Activated naive CD4-positive, alpha-beta T cell (primary cell): ENCODE measurements at places on chromosomes 16 and 17.
A peak's percentile ranks its signal among the peaks of the same experiment; 100 is the strongest.

DNA sequence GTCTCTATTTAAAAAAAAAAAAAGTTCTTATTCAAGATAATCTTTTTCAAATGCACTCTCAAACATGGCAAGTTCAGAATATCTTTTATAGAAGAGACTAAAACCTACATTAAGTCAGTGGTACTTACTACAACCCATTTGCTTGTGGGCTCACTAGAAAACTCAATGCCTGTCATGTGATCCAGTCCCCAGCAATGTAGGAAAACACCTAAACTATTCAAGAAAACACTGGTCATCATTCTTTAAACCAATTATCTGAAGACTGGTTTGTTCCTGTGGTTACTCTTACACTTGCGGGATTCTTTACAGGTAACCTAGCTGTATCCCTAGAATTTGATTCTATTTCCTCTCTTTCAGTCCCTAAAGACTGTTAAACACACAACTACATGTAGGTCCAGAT is 19.6 kb downstream of the MED13 start:
- DNase-seq, result no peak

DNA sequence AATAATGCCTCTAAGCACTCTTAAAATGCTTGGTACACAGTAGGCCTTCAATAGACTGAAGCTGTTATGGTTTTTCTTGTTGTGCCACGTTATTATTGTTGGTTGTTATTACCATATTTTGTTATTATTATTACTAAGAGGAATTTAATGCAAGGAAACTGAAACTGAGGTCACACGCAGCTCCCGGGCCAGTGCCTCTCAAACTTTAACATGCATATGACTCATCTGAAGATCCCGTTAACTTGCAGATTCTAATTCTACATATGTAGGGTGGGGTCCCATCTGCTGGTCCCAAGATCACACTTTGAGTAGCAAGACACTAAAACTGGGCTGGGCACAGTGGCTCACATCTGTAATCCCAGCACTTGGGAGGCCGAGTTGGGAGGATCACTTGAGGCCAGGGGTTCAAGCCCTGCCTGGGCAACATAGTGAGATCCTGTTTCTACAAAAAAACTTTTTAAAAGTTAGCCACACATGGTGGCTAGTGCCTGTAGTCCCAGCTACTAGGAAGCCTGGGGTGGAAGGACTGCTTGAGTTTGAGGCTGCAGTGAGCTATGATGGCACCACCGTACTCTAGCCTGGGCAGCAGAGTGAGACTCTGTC is 888 bp downstream of the ACSM5 start:
- no peak for DNase-seq

- no peak for DNase-seq
Observed at GRCh38 chr16:30884760-30885159, 9.1 kb downstream of the BCL7C start.

DNA sequence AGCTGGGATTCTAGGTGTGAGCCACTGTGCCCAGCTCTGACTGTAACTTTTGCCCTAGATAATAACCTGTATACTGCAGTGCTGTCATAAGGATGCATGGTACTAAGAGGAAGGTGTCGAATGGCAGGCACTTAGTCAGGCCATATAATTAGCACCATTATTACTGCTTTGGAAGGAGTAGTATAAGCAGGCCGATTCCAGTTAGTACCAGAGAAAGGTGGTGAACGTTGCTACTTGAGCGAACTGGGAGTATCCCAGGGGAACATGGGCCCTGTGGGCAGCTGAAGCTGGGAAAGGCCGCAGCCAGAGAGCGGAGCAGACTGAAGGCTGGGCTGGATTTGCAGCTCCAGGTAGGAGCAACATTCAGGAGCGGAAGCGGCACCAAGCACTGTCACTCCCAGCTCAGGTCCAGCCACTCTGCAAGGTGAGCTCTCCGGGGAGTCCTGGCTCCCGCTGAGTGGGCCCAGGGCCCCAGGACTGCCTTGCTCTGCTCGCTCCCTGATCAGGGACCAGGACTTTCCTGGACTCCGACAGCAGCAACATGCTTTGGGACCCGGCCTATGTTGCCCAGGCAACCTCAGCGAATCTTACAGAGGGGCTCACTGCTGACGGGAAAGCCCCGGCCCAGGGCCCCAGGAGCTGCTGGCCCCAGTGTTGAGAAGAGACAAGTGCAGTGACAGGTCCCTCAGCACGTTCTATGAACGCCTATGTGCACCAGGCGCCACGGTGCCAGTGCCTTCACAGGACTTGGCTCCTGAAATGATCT is 28.6 kb downstream of the C16orf74 start:
- no peak for DNase-seq

DNA sequence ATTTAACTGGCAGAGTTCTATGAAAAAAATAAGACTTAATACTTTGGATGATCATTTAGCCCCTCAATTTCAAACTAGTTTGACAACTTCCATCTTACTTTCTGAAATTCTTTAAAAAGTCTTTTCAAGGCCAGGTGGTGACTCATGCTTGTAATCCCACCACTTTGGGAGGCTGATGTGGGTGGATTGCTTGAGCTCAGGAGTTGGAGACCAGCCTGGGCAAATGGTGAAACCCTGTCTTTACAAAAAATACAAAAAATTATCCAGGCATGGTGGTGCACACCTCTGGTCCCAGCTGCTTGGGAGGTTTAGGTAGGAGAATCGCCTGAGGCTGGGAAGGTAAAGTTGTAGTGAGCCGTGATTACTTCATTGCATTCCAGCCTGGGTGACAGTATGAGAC is 154.4 kb downstream of the TANC2 start:
- no peak for DNase-seq

GRCh38 chr17:49830605-49831004 is 17.3 kb downstream of the TAC4 start:
- DNase-seq, result no peak

DNA sequence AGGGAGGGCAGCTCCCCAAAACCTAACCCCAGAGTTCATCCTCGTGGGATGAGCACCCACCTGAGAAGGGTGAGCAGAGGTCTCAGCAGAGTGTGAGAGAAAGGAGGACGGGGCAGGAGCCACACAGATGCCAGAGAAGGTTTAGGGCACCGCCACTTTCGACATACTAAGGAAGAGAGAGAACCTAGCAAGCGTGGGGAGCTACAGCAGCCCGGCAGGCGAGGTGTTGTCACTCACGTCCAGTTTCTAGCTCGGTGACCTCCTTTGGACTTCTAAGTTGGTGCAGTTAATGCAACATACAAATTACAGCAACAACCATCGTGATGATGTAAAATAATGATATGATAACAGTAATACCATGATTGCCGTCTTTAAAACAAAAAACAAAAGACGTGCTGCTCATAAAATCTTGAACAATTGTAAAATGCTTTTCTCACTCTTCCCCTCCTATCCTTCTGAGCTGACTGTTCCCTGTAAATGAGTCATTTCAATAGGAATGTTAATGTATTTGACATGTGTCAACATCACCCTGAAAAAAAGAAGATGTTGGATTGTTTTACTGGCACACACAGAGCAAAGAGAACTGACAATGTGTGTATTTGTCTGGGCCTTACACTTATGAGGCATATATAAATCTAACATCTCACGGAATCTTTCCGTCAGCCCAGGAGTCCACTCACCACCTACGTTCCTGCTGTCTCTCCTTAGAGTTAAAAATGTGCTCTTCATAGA is 158.2 kb upstream of the MAF start:
- DNase-seq, result no peak

DNA sequence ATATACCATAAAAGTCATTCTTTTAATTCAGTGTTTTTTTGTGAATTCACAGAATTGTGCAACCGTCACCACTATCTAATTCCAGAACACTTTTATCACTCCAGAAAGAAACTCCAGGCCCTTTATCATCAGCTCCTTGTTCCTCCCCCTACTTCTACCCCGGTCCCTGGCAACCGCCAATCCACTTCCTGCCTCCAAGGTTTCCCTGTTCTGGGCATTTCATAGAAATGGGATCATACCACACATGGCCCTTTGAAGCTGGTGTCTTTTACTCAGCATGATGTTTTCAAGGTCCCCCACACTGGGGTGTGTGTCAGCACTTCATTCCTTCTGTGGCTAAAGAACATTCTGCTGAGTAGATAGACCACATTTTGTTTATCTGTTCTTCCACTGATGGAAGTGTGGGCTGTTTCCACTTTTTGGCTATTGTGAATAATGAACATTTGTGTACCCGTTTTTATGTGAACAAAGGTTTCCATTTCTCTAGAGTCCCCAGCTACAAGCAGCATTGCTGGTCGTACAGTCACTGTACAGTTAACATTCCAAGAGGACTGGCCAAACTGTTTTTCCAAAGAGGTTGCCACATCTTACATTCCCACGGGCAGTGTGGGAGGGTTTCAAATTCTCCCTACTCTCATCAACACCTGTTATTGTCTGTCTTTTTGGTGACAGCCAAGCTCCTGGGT is 75.8 kb upstream of the ZNF469 start:
- DNase-seq, result no peak

DNA sequence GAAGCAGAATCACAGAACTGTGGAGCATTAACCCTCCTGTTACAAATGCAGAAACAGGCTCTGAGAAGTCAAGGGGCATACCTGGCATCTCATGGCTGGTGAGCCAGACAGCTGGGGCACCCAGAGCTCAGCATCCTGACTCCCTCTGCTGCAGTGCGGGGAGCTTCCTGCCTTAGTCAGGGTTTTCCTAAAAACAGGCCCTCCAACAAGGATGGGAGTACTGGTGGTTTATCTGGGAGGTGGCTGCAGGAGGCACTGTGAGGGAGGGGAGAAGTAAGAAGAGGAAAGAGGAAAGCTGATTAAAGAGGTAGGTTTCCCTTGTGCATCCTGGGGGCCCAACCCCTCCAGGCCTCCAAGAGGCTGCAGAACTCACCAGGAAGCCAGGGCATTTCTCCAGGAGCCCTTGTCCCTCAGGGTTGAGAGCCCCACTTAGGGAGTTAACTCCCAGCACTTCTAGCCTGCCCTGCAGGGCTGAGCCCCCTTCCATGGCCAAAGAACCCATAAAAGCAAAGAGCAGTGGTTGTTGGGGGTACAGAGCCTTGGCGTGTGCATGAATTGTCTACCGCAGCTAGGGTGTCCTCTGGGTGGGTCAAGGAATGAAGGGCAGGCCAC is 261.5 kb upstream of the RPL38 start:
- DNase-seq, result no peak

GRCh38 chr17:18181358-18181757 is 2.3 kb upstream of the ALKBH5 start:
- no peak for DNase-seq

DNA sequence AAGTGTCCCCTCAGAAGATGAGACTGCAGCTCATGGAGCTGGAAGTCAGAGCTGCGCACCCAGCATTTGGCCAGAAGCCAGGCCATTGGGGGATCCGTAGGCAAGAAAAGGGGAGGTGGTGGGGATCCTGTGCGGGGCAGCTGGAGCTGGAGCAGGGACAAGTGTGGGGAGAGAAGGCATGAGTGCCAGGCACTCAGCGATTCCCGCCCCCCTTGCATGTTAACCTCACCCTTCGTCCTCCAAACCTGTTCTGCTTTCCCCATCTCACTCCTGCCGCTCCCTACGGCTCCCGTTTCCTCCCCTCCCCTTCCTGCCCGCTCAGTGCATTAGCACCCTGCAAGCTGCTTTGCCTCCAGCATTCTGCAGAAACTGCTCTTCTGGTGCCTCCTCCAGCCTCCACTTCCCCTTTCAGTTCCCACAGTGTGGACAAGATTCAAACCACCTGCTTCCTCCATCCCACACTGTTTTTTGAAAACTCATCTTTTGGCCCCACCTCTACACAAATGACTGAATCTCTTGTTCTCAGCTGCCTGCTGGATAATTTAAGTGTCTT is 5.6 kb downstream of the ALOX15 start:
- DNase-seq, result no peak

DNA sequence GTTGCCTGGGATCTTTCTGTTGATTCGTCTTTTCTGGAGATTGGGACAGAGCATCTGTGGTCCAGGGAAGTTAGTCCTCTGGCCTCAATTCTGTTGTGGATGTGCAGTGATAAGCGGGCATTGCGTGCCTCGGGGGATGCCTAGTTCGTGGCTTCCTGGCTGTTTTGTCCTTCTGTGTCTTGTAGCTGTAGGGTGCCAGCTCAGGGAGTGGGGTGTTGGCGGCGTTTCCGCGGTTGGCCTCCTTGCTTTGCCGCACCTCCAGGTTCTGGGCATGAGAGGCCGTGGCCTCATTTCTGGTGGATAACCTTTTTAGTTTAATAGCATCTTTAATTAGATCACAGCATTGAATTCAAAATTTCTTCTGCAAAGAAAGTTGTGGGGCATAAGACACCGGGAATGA is 1.4 kb upstream of the JPT2 start:
- no peak for DNase-seq

DNA sequence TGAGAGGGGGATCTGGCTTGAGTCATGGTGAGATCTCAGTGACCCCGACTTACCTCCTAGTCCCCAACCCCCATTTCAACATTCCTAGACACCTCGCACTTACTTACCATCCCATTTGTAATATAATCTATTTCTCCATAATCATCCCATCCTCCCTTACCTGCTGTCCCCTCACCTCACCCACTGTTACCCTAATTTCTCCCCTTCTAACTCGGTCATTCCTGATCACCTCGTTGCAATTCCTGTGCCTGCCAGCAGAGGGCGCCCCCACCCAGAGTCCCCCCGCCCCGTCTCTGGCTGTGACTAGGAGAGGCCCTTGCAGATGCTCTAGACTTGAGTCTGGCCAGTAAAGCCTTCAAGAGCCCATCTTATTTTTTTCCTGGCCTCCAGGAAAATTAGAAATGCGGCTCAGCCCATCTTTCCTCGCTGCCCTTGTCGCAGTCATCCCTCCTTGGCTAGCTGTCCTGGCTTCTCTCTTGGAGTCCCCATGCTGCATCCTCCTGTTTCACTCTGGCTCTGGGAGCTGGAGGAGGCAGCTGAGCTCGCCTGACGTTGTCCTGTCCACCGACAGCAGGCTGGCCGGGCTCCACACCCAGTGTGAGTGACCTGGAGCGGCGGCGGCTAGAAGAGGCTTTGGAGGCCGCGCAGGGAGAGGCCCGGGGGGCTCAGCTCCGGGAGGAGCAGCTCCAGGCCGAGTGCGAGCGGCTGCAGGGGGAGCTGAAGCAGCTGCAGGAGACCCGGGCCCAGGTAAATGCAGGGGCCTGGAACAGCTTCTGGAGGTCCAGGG is 5.0 kb downstream of the TBKBP1 start:
- DNase-seq, result peak; percentile 69

GRCh38 chr16:74034862-74035261 is 261.8 kb upstream of the PSMD7 start:
- DNase-seq, result no peak

DNA sequence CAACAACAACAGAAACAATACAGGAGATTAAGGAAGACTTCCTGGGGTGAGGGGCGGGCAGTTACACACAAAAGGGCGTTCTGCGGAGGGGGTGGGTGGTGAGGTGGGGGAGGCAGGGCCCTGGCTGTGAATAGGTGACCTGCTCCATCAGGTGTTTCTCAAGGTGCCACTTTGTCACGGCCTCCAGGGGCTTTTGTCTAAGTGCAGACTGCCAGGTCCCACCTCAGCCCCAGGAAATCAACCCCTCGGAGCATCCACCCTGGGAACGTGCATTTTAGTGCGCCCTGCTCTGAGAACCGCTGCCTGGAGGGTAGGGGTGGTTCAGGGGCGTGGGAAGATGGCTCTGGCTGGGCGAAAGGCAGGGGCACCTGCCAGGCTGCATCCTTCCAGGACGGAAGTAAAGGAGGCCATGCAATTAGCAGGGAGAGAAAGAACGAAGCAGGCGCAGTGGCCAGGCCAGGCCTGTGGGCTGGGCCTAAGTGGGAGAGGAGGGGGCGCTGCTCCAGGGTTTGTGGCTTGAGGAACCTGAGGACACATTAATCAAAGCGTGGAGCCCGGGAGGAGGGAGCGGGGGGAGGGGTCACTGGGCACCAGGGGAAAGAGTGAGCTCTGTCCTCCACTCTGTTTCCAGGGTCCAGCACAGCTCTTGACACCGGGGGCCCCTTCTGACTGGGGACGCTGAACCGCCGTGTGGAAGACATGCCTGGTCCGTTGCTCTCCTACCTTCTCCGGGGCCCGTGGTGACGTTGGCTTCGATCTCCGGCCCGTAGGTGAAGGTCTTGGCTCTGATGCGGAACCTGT is 49.4 kb upstream of the CDC42EP4 start:
- DNase-seq, result no peak
